Osteoblast (primary cell): ENCODE measurements at places on chromosomes 11 and 22. TPM values are rescaled to one million over a fixed set of nuclear protein-coding genes. Genes with fewer than 3 reads are reported as not detected.

Gene CFL1
- total RNA-seq, result 607 and 704 TPM in 2 replicates

Gene TMA7B
- not detected in 2 replicates for total RNA-seq

Gene MRGPRD
- total RNA-seq, result not detected in 2 replicates

Gene PANX3
- total RNA-seq, result not detected in 2 replicates

Gene LIF
- 3.2 and 3.3 TPM in 2 replicates for total RNA-seq

Gene PANX2
- total RNA-seq, result under 0.01 and 0.29 TPM in 2 replicates

Gene KCNK4
- 0.29 and 0.36 TPM in 2 replicates for total RNA-seq

- DNase-seq, result no peak
- H3K36me3 ChIP-seq, result no peaks in the 10 kb centered on the region
- H3K27ac ChIP-seq, result no peak overlapping the region
- no peaks in the 10 kb centered on the region for H3K27me3 ChIP-seq
Observed at GRCh38 chr11:6196396-6196795, 2.6 kb upstream of the OR52W1 start.

- no peak for DNase-seq
- H3K27ac ChIP-seq, result no peak overlapping the region
- no peak overlapping the region for H3K4me3 ChIP-seq
- H3K4me1 ChIP-seq, result peaks cover 3% of the 10 kb centered on the region
Observed at GRCh38 chr11:80163441-80163840, 722.6 kb upstream of the TENM4 start.

DNA sequence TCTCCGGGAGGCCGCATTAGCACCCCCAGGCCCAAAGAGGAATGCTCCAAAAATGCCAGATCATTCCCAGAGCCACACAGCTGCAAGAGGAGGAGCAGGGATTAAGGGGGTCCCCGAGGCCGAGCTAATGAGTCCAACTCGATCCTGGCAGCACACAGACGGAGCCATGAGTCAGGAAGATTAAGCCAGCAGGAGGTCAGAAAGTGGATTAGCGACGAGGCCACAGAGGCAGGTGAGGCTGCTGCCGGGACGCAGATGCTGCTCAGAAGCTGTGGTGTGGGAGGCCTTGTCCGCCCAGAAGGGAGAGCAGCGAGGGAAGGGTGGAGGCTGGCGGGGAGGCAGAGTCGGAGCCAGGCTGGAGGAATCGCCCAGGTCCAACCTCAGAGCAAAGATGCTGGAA lies 120.5 kb downstream of the SHANK2 start:
- no peaks in the 10 kb centered on the region for H3K36me3 ChIP-seq
- H3K4me1 ChIP-seq, result peaks cover 6% of the 10 kb centered on the region
- DNase-seq, result no peak
- H3K27ac ChIP-seq, result no peak overlapping the region
- no peak overlapping the region for H3K4me3 ChIP-seq

DNA sequence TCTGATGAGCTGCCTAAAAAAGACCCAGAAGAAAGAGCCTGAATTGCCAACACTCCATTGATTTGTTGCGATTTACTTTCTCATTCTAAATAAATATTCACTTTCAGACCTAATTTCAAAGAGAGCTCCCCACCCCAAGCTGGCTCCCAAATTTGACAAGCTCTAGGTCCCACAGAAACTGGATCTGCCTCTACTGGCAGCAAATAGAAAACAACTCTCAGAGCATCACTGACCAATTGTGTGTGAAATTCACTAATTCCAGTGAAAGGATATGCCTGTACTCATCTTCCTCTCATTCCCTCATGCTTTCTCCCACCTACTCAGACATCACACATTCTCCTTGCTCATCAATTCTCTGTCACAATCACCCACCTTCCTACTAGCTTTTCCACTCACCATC lies 249.1 kb downstream of the DCDC1 start:
- no peaks in the 10 kb centered on the region for H3K4me1 ChIP-seq
- H3K36me3 ChIP-seq, result no peaks in the 10 kb centered on the region
- no peak overlapping the region for H3K4me3 ChIP-seq
- H3K27me3 ChIP-seq, result no peaks in the 10 kb centered on the region
- no peak overlapping the region for H3K27ac ChIP-seq
- DNase-seq, result no peak

- no peaks in the 10 kb centered on the region for H3K4me1 ChIP-seq
- peak overlapping the region; percentile 57 for H3K27ac ChIP-seq
- H3K36me3 ChIP-seq, result peaks cover 16% of the 10 kb centered on the region
- no peak for DNase-seq
- H3K27me3 ChIP-seq, result no peaks in the 10 kb centered on the region
Observed at GRCh38 chr11:108069947-108070346, 51.4 kb upstream of the ACAT1 start.

DNA sequence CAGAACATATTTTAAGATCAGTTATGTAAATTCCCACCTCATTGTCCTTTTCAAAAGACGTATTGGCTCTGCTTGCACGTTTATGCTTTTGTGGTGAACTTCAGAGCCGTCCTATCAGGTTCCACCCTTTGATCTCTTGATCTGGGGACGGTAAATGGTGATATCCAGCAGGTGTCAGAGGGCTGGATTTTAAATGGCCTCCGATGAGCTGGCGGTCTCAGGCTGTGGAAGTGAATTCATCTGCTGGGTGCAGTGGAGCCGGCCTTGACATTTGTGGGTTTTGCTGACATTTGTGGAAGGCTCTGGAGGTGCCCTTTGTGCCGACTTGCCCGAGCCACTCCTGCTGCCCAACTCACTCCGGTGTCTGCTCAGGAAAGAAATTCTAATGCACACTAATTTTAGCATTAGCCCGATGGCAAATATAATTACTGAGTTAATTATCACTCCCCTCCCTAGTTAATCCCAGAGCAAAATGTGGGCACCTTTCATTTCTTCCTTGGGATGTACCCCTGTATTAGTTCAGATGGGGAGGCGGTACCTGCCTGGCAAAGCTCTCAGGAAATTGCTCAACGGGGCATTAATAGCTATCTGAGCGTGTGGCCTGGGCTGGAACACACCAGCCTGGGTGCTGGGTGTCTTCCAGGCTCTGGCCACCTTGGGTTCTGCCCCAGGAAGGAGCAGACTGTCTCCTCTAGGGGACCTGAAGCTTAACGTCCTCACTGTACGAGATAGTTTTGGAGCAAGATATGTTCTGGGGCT lies 9.1 kb downstream of the LRP5 start:
- no peaks in the 10 kb centered on the region for H3K36me3 ChIP-seq
- no peaks in the 10 kb centered on the region for H3K27me3 ChIP-seq
- no peak overlapping the region for H3K27ac ChIP-seq
- no peak overlapping the region for H3K4me3 ChIP-seq
- peak; percentile 47 for DNase-seq
- no peaks in the 10 kb centered on the region for H3K4me1 ChIP-seq

GRCh38 chr11:119712459-119713358 lies 16.3 kb downstream of the NECTIN1 start:
- no peaks in the 10 kb centered on the region for H3K27me3 ChIP-seq
- no peak overlapping the region for H3K4me3 ChIP-seq
- no peaks in the 10 kb centered on the region for H3K4me1 ChIP-seq
- no peaks in the 10 kb centered on the region for H3K36me3 ChIP-seq
- no peak for DNase-seq
- no peak overlapping the region for H3K27ac ChIP-seq

DNA sequence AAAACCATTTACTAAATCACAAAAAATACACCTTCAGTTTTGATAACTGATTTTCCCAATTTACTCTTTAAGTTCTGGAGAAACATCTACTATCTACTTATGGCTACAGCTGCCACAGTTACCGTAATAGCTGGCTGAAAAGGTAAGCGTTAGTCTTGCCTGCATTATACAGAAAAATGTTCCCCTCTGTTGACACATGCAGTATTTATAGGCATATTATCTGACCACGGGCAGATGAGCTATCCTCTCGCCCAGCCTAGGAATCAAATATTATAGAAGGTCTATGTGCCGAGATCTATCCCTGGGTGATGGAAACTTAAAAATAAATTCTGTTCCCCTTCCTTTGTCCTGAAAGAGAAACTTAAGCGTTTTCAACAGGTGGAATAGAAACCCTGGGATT lies 283.8 kb downstream of the CADM1 start:
- no peak for DNase-seq
- H3K27ac ChIP-seq, result no peak overlapping the region
- no peaks in the 10 kb centered on the region for H3K4me1 ChIP-seq
- no peaks in the 10 kb centered on the region for H3K36me3 ChIP-seq
